ENCODE measurements at places on chromosomes 12 and 14. TPM values are rescaled to one million over a fixed set of nuclear protein-coding genes. Genes with fewer than 3 reads are reported as not detected.

DTD2 gene
- total RNA-seq, result 29.0 TPM

SPTB gene
- under 0.01 TPM for total RNA-seq

TAS2R8 gene
- 0.11 TPM for total RNA-seq

ESRRB gene
- not detected for total RNA-seq

VRTN gene
- total RNA-seq, result not detected

PRB2 gene
- total RNA-seq, result not detected

P3H3 gene
- total RNA-seq, result 10.9 TPM

PRH2 gene
- not detected for total RNA-seq

WSCD2 gene
- not detected for total RNA-seq

B3GNT4 gene
- 0.17 TPM for total RNA-seq

SERPINA3 gene
- total RNA-seq, result not detected

GALNT8 gene
- total RNA-seq, result 0.09 TPM

RIN3 gene
- total RNA-seq, result 4.1 TPM

KIF5A gene
- total RNA-seq, result not detected

ITGB7 gene
- under 0.01 TPM for total RNA-seq

MVK gene
- total RNA-seq, result 6.1 TPM

GNPTAB gene
- 26.5 TPM for total RNA-seq

GDF3 gene
- total RNA-seq, result 1.2 TPM

XPOT gene
- 59.0 TPM for total RNA-seq

ADAM21 gene
- under 0.01 TPM for total RNA-seq

PUS1 gene
- 4.8 TPM for total RNA-seq

RFX4 gene
- total RNA-seq, result not detected

RASSF9 gene
- 6.1 TPM for total RNA-seq

BIN2 gene
- not detected for total RNA-seq

CCDC60 gene
- total RNA-seq, result not detected

OTOGL gene
- 0.22 TPM for total RNA-seq

NTF3 gene
- total RNA-seq, result 0.09 TPM

Data from dermis lymphatic vessel endothelial cell (primary cell).